ENCODE measurements at places on chromosomes 4 and X.
A peak's percentile ranks its signal among the peaks of the same experiment; 100 is the strongest.

GRCh38 chrX:73647212-73647611 is 84.2 kb downstream of the CHIC1 start:
- no peak for DNase-seq

DNA sequence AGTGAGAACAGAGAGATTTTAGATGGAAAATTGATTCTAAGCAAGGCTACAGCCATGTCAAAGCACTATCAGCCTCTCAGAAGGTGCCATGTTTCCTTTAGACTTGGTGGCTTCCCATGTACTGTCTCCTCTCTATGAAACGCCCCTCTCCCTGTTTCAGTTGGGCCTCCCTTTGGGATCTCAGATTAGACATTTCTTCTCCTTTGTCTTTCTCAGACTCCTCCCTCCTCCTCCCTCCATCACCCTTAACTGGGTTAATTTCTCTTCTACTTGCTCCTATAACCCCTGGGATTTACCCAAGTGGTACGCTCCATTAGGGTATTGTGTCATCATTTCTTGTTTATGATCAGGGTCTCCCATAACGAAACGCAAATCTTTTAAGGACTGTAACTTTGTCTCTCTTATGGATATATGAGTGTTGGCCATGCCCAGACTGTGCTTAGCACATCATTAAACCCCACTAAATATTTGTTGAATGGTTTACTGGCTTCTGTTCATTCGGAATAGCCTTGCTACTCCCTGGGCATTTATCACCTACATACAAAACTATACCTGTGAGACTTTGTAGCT is 106.8 kb downstream of the FAM9B start:
- no peak for DNase-seq

GRCh38 chr4:3690551-3691152 is 75.5 kb upstream of the ADRA2C start:
- no peak for DNase-seq

- peak; percentile 85 for DNase-seq
Observed at GRCh38 chr4:165378745-165379677, at the start of gene CPE. TSS of gene CPE (plus strand) at chr4:165379008. CDS start at chr4:165379222, 214 bp downstream.

DNA sequence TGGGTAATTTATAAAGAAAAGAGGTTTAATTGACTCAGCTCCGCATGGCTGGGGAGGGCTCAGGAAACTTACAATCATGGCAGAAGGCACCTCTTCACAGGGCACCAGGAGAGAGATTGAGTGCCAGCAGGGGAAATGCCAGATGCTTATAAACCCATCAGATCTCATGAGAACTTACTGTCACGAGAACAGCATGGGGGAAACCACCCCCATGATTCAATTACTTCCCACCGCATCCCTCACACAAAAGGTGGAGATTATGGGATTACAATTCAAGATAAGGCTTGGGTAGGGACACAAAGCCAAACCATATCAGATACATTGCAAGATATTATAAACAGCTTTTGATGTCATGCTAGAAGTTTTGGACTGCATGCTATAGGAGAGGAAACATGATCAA is 204.3 kb downstream of the VEGFC start:
- no peak for DNase-seq

GRCh38 chr4:181905708-181906107 is 337.5 kb upstream of the TENM3 start:
- no peak for DNase-seq

DNA sequence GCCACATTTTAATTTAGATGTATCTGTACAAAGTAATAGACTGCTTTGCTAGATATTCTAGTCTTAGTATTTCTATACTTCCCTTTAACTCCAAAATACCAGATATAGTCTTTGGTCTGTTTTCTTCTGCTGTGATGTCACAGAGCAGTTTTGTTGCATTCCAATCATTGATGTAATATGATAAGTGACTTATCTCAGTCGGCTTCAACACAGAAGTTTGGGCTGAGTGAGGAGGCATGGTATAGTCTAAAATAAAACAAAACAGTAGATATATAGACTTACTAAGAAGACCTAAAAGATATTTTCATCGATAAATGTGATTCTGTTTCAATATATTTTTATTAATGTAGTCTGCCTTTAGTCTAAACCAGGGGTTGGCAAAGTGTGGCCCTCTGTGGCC is 169.9 kb downstream of the DCK start:
- no peak for DNase-seq

DNA sequence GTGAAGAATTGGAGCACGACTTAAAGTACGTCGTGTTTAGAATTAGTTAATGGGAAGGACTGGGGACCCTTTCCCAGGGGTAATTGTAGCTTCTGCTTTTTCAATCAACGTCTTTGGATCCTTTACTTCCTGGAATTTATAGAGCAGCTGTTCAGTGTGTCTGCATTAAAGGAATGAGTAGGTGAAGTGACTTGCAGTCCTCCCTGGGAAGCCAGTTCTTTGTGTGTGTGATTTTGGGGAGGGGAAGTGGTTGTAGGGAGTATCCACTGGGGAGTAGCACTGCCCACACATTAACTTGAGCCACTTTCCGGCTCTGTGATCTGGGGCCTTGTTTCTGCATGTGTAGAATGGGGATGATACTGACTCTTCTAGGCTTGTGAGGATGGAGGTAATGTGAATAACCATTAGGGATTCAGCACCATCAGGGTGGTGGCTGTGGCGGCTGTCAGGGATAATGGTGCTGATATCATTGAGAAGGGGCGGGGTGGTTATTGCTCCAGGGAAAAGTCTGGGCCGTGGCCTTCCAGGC is 54.7 kb downstream of the TMEM131L start:
- DNase-seq = no peak

DNA sequence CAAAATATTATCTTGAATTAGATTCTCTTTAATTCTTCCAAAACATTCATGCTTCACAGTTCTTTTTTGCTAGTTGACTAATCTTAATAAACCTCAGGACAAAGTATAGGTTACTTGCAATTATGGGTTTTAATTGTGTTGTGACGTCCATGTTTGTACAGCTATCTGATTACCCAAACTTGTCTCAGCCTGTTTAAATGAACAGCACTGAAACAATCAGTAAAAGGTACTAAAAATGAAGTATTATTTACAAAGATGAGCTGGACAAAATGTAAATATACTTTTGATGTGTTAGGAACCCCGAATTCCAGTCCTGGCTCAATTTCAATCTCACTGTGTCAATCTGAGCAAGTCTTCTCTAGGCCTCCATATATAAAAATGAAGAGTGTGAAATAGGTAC is 57.4 kb upstream of the SLC6A14 start:
- DNase-seq = no peak

GRCh38 chrX:37425370-37425769 is 76.2 kb downstream of the PRRG1 start:
- no peak for DNase-seq

DNA sequence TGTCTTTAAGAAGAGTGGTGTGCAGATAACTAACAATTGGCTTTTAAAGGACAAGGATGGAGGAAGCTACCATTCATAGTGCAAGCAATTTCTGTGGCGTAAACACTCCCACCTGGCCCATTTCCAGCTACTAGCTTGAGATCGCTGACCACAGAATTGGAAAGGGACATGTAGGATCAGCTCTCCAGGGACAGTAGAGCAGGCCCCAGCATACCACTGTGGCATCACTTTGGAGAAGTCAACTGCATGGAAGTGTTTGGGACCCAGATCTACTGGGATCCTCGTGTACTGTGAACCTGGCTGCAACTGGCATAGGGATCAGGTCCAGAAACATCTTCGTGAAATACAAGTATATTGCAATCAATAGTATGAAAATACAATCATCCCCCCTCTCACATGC is 515.0 kb downstream of the INPP4B start:
- DNase-seq = no peak

- DNase-seq = no peak
Observed at GRCh38 chr4:149784018-149784417, 31.6 kb downstream of the IQCM start.

DNA sequence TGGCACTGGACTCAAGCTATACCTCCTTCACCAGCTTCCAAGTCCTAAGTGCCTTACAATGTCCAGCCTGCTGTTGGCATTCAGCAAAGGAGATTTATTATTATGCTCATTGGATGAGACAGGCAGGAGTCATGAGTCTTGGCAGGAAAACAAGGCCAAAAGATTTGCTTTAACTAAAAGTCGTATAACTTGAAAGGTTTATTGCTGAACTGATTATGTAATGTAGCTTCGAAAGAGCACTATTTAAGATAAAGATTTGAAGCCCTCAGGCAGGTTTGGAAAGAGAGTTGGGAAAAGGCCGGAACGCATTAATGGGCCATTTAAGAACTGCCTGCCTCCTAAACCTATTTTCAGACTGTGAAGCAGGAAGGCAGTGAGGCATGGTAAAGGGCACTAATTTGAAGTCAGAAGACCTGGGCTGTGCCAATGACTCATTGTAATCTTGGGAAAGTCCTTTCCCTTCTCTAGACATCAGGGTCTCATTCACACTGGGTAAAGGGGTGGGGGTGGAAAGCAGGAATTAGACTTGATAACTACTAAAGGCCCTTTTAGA is 280.5 kb upstream of the EDA2R start:
- DNase-seq = no peak

GRCh38 chr4:5003372-5003857 is 15.8 kb downstream of the CYTL1 start:
- no peak for DNase-seq

- no peak for DNase-seq
Observed at GRCh38 chr4:83267121-83267829, 17.3 kb downstream of the COQ2 start.

- no peak for DNase-seq
Observed at GRCh38 chr4:90503677-90504076, 376.5 kb downstream of the CCSER1 start.

DNA sequence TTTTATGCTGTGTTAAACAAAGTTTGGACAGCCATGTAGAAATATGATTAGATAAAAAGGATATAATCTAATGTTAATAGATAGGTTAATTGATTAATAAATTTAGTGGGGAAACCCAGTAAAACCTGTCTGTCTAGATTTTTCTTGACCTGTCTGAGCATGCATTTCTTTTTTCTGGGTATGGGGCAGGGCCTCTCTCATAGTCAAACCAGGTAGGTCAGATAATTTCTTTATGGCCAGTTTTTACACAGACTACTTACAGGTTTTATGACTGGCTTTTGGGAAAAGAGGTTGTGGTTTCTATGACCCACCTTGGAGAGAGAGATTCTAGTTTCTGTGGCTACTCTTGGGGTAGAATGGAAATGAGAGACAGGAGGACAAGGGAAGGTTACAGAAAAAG is 135.6 kb upstream of the EPHA5 start:
- no peak for DNase-seq

- no peak for DNase-seq
Observed at GRCh38 chrX:151737494-151737893, 2.9 kb downstream of the CNGA2 start.

DNA sequence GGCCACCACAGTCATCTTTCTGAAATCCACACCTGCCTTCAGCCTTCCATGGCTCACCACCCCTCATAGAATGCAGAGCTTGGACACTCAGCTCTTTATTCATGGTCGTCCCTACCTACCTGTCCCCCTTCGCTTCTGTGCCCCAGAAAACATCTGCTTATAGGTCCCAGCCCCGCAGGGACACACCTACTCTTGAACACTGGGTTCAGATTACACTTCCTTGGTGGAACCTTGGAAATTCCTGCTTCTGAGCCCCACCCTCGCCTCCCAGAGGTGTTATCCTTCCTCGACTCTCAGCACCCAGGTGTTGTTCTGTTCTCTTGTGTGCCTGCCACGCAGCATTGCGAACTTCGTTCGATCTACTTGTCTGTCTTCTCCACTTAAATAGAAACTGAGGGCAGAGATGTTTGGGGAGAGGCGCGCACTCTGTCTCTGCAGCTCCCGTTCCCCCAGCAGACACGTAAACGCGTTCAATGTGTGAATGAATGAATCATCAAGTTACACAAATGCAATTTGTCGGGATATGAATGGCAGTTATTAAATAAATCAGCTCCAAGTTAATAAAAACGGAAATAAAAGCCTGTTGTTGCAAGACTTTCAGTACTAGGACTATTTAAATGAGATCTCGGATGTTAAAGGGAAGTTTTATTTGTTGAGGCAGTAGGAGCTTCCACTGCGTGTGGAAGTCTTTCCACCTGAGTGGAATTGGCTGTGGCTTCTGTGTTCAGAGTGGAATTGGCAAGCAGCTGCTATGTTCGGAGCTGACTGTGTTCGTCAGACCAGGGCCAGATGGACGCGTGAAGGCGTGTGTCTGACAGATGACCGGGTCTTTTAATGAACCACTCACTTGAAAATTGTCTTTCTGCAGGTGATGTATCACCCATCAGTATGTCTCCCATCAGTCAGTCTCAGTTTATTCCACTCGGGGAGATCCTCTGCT is 95.6 kb downstream of the STOX2 start:
- DNase-seq = no peak

DNA sequence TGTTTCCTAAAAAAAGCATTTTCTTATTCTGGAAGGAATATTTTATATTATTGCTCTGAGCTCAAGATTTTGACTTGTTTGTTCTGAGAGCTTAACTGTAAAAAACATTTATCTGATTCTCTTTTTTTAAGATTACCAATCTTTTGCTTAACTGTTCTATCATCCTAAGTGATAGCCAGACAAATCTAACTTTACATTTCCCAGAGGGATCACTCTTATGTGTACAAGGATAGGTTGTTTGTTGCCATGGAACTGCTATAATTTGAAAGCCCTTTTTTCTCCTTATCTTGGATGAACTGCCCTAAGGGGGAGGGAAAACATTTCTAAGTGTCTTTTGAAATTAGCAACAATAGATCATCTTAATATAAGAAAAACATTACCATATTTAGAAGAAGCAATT is 494.7 kb downstream of the TRAM1L1 start:
- DNase-seq = no peak

GRCh38 chr4:48227662-48228061 is 42.0 kb downstream of the TEC start:
- no peak for DNase-seq

DNA sequence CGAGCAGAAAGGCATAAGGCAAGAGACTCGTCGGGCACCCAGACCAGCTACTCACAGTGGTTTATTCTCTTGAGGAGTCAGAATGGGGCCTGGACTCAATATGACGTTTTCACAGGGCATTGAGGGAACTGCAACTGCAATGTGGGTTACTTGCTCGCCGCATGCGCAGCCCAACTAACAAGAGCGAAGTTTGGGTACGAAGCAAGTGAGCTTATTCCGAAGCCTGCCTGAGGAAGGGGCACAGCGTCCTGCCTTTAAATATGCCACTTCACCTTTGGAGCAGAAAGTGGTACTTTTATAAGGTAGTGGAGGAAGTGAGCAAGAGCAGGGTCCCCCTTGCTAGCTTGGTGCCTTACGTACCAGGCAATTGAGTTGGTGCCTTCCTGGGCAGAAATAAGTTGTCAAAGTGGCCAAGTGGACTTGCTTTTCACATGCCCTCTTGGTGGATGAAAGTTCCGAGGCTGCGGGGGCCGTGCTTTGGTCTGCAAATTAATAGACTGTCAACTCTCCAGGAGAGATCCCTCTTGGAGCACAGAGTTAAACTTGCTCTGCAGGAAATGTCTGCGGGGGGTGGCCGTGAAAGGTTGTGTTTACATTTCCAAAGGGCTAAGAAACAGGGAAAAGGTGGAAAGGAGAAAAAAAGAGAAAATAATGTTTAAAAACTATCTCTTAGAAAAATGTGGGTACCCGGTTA is 480.4 kb downstream of the TRIML1 start:
- no peak for DNase-seq

GRCh38 chr4:26878794-26879391 is 18.3 kb downstream of the STIM2 start:
- DNase-seq = peak; percentile 30

Measured in stimulated activated naive CD8-positive, alpha-beta T cell treated with anti-CD3 and anti-CD28 coated beads, Interleukin-15, amount 100 ng/mL, for 72 hours (primary cell).